ENCODE measurements at places on chromosomes 4 and X.

DNA sequence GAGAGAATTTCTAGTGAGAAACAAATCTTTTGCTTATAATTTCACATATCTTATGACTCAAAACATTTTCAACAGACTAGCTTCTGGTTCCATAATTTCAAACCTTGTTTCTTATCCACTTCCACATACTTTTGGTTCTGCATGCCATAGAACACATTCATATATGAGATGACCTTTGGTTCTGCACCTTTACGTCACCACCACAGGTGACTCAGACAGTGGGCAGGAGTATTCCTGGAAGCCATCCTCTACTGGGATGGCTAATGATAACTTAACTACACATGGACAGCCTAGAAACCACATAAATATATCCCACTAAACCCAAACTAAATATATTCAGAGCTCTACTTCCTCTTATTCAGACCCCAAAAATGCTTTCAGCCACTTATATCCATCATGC is 133.3 kb downstream of the DCK start:
- DNase-seq, result no peak

GRCh38 chrX:154804261-154804956 is 876 bp downstream of the MPP1 start:
- no peak for DNase-seq

GRCh38 chr4:41360214-41360920 is 103.6 kb downstream of the UCHL1 start:
- DNase-seq, result no peak

DNA sequence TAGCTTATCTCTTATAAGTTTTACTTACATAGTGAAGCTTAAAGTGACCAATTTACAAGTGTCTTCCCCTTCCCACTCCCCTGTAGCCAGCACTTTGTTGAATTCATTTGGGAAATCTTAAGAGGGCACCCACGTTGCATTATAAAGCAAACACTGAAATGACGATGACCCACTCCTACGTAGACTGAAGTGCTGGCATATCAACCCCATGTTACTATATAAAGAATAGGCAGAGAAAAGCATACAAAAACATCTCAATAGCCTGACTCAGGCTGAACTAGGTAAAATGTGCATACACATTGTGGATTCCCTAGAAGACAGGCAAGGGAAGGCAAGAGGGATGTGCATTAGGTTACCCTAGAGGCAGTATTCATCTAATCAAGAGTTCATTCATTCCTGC is 313.4 kb downstream of the TENM3 start:
- DNase-seq, result no peak

DNA sequence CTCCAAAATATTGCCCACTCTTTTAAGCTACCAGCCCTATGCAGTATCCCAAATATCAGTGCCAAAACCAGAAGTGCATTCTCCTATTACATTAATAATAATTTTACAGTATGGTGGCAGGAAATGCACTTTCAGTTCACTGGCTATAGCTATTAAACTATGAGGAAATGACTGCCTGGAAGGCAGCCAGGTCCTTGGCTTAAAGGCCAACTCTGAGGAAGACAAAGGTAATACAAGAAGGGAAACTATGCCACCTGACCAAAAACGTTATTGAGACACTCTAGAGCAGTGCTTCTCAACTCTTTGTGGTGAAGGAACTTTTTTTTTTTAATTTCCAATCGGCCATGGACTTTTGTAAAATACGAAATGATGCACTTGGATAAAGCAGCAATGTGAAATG is 133.6 kb upstream of the VAMP7 start:
- peak; percentile 3 for DNase-seq

- DNase-seq, result no peak
Observed at GRCh38 chr4:84814094-84814750, 152.3 kb downstream of the WDFY3 start.
